Stimulated activated CD8-positive, alpha-beta memory T cell treated with anti-CD3 and anti-CD28 coated beads, Interleukin-4, amount 100 ng/mL, for 24 hours (primary cell): ENCODE measurements at places on chromosomes 1 and 21.

- DNase-seq = no peak
Observed at GRCh38 chr1:67850151-67850551, 16.9 kb upstream of the GNG12 start.

DNA sequence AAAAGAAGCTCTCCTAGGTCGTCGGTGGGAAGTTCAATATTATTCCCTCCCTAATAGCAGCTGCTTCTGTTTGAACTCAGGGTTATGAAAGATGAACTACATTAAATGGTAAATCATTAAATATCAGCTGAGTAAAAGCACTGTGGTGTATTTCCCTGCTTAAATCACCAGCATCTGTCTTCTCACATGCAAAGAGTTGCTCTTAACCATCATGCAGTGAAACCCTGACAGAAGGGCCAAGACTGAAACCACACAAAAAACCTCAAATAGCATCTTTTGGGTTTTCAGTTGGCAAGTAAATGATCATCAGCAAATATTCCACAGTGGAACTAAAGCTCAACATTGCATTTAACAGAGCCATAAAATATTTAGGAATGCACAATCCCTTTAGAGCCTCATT lies 380.0 kb upstream of the ADGRL2 start:
- DNase-seq = no peak

GRCh38 chr1:119139857-119140176 lies 636 bp downstream of the WARS2 start:
- no peak for DNase-seq

- no peak for DNase-seq
Observed at GRCh38 chr1:175277783-175278733, 85.5 kb upstream of the KIAA0040 start.

- no peak for DNase-seq
Observed at GRCh38 chr1:19206947-19207346, 3.1 kb downstream of the UBR4 start.

GRCh38 chr1:19529664-19530063 lies 44.3 kb upstream of the CAPZB start:
- DNase-seq = no peak

GRCh38 chr1:2982615-2983318 lies 38.5 kb upstream of the ACTRT2 start:
- DNase-seq = no peak

DNA sequence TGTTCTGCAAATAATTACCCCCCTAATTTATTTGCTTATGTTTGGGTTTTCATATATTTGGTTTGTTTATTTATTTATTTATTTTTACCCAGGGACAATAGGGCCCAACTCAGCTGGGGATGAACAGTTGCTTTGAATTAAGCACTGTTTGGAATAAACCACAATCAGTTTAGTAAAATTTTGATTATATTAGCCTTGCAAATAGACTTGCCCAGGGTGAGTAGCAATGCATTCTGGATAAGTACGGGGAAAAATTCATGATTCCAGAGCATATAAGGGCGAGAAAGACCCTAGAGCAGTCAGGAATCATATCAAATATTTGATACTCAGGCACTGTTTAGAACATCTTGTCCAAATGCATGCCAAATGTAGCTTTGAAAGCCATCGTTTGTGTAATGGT lies 242.7 kb downstream of the OMA1 start:
- DNase-seq = no peak

DNA sequence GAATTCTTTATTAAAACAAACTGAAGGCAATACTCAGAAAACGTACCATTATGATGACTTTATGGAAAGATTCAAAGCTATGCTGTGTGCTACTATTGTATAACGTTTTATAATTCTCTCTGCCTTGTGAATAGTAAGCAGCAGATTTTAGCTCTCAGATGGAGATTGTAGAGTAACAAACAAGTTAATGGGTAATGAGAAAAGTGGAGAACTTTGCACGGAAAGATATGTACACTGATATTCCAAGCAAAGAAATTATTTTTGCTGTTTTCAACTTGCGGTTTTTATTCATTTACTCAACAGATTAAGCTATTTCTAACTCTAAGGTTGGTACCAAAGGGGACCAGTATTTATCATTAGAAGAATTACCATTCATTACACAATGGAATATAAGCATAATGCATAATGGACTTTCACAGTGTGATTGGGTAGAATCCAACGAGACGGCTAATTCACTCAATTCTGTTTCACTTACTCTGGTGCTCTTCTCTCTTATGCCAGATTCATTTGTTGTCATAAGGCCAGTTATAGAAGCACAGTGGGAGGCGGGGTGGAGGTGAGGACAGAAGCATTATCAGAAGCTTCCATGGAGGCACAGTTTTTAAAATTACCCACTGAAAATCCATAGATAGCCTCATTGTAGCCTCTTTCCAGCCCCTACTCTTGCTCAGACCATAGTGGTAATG lies 38.6 kb downstream of the ATP1B1 start:
- DNase-seq = no peak

DNA sequence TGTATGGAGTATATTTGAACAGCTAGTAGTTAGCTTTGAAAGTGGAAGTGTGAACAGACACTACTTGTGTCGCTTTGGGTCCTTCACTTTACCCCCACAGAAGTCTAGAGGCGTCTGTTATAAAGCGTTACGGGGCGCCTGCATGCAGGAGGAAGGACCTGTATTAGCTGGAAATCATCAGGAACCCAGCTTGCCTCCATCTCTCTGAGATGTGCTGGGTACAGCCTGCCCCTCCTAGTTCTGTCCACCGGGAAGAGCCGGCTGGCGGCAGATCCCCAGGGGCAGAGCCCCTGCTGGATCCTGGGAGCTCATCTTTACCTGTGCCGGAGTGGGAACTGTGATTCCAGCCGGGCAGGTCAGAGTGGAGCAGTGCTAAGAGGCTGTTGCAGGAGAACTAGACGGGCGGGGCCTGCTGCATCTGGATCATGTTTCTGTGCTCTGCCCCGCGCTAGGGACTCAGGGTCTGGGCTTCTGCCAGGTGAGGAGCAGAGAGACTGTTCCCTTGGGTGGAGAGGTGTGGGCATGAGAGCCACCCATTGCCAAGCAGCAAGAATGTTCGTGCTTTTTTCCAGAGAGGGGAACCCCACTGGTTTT lies 22.3 kb upstream of the SPSB1 start:
- no peak for DNase-seq

- DNase-seq = no peak
Observed at GRCh38 chr1:57517587-57518374, 93.9 kb upstream of the DAB1 start.

DNA sequence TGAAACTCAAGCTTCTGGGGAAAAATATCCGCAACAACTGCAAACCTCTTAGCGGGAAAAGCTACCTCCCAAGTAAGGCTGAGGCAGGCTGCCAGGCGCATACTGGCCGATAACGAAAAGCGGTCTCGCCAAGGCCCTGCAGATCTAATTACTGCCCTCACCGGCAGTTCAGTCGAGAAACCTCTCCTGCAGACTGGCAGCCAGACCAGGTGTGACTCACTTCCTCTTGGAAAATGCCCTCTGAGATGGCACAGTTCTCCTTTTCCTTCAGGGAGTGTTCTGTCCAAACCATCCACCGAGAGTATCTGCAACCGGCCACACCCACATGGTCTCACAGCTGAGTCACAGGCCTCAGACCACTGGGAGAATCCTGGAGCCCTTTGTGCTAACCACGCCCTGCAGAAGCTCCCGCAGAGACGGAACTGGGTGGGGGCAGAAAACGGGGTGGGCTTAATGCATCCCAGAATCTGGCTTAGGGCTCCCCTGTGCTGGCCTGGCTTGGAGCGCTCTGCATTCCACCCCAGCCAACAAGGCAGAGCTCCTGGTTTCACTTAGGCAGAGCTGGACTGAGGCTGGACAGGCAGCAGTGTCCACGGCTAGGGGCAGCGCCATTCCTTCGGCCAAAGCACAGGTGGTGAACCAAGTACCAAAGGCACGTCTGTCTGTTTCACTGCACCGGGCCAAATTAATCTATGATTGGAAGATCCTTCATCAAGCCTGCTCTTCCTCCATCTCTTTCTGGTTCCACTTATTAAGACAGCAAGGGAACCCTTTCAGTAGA lies 1.2 kb downstream of the S100A10 start:
- DNase-seq = no peak

GRCh38 chr1:201361652-201362504 lies 15.6 kb downstream of the TNNT2 start:
- no peak for DNase-seq

DNA sequence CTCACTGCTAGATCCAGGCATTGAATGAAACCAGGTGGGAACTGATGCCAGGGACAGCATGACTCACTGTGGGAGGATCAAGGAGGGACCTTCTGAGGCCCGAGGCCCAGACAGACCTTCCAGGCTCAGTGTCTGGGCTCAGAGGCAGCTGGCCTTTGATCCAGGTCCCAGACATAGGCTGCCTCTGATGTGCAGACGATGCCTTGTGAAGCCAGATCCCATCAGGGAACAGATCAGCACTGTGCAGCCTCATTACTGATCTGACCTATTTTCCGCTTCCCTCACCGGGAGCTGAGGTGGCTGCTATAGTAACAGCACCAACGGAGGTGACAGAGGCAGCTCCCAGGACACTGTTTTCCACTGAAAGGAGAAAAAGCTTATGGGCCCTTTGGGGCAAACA lies 399.5 kb downstream of the MATN1 start:
- no peak for DNase-seq

GRCh38 chr21:26804895-26805609 lies 40.2 kb downstream of the ADAMTS1 start:
- DNase-seq = no peak

DNA sequence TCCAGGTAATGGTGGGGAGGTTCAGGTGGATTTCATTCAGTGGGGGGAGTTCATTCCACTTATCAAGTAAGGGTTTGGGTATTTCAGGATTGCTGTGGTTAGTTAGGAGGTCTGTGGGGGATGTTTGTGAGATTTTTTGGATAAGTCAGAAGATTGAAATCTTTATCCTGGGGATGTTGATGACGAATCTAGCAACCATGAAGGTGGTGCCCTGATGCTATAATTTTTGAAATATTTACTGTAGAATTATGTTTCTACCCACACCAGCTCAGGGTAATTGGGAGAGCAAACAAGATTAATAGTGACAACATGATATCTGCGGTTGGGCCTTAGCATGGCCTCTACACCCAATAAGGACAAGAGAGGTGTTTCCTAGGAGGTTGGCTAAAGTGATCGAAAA lies 28.3 kb downstream of the SUCO start:
- DNase-seq = no peak

DNA sequence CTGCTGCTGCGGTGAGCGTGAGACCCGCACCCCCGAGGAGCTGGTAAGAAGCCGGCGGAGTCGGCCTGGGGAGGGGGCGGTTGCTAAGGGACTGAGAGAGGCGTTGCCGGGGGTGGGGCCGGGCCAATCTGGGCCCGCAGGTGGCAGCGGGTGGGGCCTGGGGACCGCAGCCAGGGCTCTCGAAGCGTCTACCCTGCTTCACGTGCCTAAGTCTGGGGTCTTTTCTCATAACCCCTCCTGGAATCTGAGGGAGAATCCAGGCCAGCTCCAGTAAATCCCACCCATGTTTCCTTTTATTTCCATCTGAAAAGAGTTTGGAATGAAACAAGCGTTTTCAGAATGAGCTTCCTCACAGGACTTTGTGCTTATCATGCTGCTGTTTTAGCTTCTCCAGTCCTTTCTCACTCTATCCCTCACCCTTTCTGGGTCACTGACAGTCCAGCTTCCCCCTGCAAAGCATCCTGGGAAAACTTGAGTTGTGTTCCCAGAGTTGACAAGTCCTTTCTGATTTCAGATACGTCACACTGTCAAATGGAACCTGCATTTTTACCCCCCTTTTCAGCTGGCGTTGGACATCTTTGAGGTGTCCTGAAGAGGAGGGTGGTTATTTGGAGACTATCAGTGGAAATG lies 431 bp downstream of the CLCN6 start:
- no peak for DNase-seq

GRCh38 chr1:60071296-60071695 lies 2.3 kb downstream of the C1orf87 start:
- no peak for DNase-seq

- no peak for DNase-seq
Observed at GRCh38 chr1:101485712-101486111, 248.9 kb downstream of the S1PR1 start.

DNA sequence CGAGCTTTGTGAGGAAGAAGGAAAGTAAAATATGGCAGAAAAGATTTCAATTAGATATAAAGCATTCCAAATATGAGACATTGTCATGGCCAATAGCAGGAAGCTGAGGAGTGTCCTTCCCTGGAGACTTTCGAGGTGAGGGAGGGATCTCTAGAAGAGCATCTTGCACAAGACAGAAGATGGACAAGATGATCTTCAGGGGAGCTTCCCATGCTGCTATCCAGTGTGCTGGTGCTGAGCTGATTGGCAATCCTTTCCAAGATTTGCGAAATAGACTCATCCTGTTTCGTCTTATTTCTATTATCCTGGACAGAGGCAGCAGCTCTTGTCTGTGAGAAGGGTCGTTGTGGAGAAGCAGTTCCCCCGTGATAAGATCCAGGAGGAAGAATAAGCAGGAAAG lies 342.0 kb upstream of the CAMK1G start:
- no peak for DNase-seq

- DNase-seq = no peak
Observed at GRCh38 chr1:57040811-57041210, 75.0 kb upstream of the C8B start.

- DNase-seq = no peak
Observed at GRCh38 chr21:31552826-31553225, 106.7 kb upstream of the SOD1 start.

GRCh38 chr1:1353389-1354151 lies 4.4 kb upstream of the DVL1 start:
- DNase-seq = no peak

DNA sequence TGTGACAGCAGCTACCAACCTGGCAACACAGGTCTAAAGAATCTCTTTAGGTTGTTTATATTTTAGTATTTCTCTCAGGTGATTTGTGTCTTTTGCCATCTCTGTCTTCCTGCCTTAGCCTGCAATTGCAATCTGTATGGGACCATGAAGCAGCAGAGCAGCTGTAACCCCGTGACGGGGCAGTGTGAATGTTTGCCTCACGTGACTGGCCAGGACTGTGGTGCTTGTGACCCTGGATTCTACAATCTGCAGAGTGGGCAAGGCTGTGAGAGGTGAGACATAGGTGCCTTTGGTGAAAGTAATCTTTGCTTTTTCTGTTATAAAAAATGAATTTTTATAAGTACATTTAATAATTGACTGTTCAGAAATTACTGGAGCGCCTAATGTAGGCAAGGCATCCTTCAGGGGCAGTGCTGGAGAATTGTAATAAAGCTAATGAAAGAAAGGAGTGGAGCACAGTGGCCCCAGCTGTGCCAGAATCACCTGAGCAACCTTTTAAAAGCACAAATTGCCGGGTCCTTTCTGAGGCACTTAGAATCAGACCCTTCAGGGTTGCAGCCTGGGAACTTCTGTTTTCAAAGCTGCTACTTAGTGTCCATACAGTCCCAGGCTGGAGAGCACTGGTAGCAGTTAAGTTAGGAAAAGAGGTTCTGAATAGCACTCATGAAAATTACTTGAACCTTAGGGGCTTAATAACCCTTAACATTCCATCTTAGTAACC lies 60.6 kb upstream of the LAMC2 start:
- DNase-seq = no peak

- DNase-seq = no peak
Observed at GRCh38 chr1:116988908-116989307, 12.7 kb upstream of the CD101 start.

GRCh38 chr21:44526096-44526997 lies 13.6 kb downstream of the KRTAP10-1 start:
- DNase-seq = no peak
